ENCODE measurements at places on chromosomes 12 and 14. TPM values are rescaled to one million over a fixed set of nuclear protein-coding genes. Genes with fewer than 3 reads are reported as not detected.
A peak's percentile ranks its signal among the peaks of the same experiment; 100 is the strongest.

GRCh38 chr12:12804432-12804886, 8.7 kb upstream of the DDX47 start:
- no peak for DNase-seq

DNA sequence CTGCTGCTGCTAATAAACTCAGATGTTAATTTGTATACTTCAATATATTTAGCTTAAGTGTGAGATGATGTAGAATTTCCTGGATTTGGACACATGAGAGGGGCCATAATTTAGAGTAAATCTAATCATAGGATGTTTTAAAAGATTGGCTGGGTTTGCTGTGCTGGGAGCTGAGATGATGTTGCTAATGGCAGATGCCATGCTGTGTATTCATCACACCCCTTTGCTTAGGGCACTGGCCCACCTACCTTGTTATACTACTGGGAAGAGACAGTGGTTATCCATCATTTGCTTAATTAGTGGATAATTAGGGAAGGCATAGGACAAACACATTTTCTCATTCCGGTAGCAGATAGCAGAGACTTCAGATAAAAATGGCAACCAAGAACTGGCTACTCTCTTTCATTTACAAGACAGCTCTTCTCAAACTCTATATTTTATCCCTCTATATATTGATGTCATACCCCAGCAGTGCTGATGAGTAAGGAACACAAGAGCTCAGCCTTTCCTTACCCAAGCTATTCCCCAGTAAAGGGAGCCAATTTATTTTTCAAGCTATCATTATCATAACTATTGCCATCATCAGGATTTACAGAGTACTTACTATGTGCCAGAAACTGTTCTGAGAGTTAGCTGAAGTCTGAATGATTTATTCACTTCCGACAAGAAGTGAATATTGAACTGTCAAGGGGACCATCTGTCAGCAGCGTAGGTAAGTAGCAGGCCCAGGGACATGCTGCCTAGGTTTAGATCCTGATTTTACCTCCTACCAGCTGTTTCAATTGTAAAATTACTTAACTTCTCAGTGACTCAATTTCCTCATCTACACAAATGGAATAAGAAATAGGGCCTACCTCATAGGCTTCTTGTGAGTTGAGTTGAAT, 204.6 kb upstream of the FLRT2 start:
- DNase-seq: no peak

The VASH1 gene
- polyA plus RNA-seq: 0.59 TPM

The ASB2 gene
- polyA plus RNA-seq: 0.87 TPM

DNA sequence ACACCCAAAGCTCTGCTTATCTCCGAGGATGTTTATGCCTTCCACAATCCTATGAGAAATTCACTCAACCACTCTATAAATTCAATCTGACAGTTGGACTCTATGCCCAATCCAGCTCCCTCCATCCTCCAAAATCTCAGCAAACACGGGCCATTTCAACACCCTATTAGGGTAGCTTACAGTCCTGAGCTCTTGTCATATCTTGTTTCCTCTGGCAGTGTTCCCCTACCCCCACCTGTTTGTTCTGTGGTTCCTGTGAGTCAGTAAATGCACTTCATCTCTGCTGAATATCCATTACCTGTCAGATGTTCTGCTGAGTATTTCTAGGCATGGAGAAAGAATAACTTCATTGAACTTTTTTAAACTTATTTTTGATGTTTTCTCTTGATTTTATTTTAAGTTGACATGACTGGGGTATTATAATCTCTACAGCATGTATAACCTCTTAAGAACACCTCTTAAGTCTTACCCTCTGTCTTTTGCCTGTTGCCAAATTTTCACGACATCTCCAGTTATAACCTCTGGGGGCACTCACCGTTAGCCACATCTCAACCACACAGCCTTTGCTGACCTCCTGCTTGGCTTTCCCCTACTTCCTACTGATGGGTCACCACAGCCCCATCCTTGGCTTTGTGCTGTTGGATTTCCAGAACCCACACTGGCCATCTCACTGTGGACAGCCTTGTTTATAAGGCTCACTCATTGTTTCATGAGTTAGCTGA, 317.0 kb upstream of the TMPO start:
- DNase-seq: no peak

GRCh38 chr12:98438656-98439230, 76.6 kb upstream of the TMPO start:
- DNase-seq: no peak

DNA sequence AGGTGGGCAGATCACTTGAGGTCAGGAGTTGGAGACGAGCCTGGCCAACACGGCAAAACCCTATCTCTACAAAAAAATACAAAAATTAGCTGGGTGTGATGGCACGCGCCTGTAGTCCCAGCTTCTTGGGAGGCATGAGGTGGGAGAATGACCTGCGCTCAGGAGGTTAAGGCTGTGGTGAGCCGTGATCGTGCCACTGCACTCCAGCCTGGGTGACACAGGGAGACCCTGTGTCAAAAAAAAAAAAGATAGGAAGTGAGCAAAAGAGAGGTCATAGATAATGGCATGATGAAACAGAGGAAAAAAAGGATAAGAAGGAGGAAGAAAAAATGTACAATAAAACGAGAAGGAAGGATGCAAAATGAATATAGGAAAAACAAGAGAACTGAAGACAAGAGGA, 159.5 kb downstream of the ETV6 start:
- no peak for DNase-seq

The PLEKHH1 gene
- polyA plus RNA-seq: 1.1 TPM

The DNM1L gene
- polyA plus RNA-seq: 12.9 TPM

- DNase-seq: no peak
These were observed 322.9 kb downstream of the BCL11B start for GRCh38 chr14:98949051-98949450.

GRCh38 chr14:65877624-65878023, 465.1 kb downstream of the FUT8 start:
- DNase-seq: no peak

GRCh38 chr14:99682809-99683618, 1.1 kb upstream of the CYP46A1 start:
- peak; percentile 77 for DNase-seq

The SERPINA9 gene
- not detected for polyA plus RNA-seq

DNA sequence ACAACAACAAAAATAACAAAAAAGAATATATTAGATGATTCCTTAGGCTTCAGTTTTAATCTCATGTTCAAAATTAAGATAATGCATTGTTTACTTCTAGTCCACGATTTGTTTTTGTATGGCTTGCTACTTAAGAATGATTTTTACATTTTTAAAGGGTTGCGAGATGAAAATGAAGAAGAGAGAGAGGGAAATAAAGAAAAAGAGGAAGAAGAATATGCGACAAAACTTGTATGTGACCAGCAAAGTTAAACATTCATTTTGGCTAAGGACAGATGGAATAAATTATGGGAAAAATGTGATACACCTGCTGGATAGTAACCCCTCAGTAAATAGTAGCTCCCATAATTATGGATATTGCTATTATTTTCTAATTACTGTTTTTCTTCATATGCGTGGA, 1.2 kb upstream of the GIT2 start:
- DNase-seq: no peak

All from CD4-positive, alpha-beta memory T cell (primary cell).